ENCODE measurements at places on chromosomes 5 and 9.

DNA sequence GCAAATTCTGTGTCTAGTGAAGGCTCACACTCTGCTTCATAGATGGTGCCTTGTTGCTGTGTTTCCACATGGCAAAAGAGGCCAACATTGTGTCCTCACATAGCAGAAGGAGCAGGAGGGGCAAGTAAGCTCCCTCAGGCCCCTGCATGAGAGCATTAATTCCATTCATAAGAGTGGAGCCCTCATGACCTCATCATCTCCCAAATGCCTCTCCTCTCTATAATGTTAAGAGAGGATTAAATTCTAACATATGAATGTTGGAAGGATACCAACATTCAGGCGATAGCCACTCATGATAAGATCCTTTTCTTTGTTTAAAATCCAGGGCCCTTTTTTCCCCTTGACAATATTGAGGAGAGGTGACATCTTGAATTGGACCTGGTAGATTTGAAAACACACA, 35.2 kb upstream of the PAM start:
- no peak for DNase-seq

- no peak for DNase-seq
Observed at GRCh38 chr9:126389992-126390391, 63.4 kb downstream of the MVB12B start.

DNA sequence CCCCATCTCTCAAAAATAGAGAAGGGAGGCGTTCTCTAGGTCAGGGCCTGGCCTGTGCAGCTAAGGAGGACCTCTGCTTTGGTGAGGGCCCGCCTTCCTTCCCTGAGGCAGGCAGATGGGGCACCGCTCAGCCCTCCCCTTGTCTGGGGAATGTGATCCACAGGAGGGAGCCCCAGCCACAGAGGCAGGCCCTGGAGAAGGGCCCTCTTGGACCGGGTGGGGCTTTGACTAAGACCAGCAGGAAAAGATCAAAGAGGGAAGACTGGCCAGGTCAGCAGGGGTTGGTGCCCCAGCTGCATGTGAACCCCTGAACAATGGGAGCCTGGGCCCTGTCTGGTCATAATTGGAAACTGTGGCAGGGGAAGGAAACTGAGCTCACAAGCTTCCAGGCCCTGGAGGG, 21.9 kb downstream of the PTPA start:
- no peak for DNase-seq

- DNase-seq, result no peak
Observed at GRCh38 chr5:140227046-140227445, 52.1 kb downstream of the CYSTM1 start.

- DNase-seq, result no peak
Observed at GRCh38 chr5:141711687-141712086, 29.7 kb upstream of the ARAP3 start.

DNA sequence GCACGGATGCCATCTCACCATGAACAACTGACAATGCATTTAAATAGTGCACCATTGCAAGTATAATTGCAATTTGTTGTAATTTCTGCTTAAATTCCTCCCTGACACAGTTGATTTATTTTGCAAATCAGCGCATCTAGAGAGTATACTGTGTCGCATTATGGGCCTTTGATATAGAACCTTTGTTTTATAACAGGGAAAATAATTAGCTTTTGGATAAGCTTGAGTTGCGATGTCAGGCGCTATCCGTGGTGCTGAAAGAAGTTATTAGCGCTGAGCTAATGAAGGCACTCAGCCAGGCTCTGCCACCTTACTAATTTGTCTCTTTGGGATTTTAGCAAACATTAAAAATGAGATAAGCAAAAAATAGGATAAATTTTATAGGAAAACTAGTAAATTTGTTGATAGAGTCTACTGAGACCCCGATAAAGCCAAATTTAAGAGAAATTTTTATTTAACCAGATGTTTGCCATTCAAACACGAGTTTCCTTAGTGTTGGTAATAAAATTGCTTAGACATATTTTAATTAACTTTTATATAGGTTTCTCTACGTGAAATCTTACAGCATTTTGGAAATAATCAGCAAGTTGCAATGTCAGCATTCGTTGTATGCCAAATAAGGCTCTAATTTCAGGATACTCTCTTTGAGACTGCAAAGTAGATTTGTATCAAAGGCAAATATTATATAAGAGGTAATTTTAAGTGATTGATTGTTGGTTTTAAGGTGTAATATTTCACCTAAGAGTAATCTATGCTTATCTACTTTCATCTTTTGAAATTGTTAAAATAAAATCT, 355.5 kb downstream of the TLR4 start:
- DNase-seq, result no peak

GRCh38 chr5:42745426-42745825, 11.2 kb upstream of the CCDC152 start:
- no peak for DNase-seq

- no peak for DNase-seq
Observed at GRCh38 chr9:128065907-128066712, 1.0 kb downstream of the NAIF1 start.

- no peak for DNase-seq
Observed at GRCh38 chr5:113031557-113031956, 55.0 kb downstream of the DCP2 start.

DNA sequence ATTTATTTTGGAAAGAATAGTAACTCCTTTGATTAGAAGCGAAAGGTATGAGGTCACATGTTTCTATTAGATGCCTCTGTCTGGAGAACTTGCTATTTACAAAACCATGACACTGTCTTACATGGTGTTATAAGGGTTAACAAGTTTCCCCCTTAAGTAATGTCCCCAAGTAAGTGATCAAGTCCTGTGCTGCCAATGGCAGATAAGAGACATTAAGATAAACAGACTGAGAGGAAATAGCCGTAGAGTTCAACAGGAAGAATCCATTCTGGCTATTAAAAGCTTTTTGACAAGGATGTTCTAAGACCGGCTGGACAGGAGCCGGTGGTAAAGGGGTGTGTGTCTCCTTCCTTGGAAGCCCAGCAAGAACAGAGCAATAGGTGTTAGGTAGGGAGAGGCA, 257.5 kb downstream of the GADD45G start:
- no peak for DNase-seq

GRCh38 chr9:87786423-87786822, 60.5 kb downstream of the CTSL start:
- DNase-seq, result no peak

GRCh38 chr5:123157791-123158581, 68.9 kb downstream of the PRDM6 start:
- DNase-seq, result no peak
